ENCODE measurements at places on chromosomes 2 and 18.

DNA sequence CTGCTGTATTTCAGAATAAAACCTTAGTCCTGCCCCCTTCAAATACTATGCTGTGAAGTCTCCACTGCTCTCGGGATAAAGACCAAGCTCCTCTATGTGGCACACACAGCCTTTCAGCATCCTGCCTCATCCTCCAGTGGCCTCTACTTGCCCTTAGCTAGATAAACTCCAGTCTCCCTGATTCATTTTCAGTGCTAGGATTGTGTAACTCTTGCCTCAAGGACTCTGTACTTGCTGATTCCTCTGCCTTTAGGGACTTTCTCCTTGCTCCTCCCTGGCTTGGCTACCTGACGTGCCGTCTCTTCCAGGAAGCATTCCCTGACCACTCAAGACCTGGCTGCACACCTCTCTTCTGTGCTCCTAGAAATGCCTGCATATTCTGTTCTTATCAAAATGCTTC lies 416.7 kb downstream of the MTX2 start:
- no peak for DNase-seq

- no peak for DNase-seq
Measured at GRCh38 chr18:10909724-10910123, 239.6 kb downstream of the PIEZO2 start.

GRCh38 chr2:69007169-69007568 lies 5.8 kb upstream of the ANTXR1 start:
- DNase-seq, result no peak

DNA sequence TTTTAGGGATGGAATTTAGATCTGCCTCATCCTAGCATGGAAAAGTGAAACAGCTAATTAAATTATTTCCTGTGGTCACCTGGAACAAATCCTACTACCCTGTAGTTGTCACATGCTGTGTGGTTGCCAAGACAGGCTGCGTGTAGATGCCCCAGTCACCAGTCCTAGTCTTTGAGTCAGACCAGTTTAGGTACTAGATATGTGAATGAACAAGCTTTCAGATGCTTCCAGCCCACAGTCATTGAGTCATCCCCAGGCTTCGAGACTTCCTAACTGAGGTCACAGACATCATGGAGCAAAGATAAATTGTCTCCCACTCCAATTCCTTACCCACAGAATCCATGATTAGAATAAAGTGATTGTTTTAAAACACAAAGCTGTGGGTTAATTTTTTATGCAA lies 35.8 kb upstream of the GRB14 start:
- DNase-seq, result no peak

GRCh38 chr2:227280895-227281294 lies 44.2 kb upstream of the MFF start:
- DNase-seq, result no peak

DNA sequence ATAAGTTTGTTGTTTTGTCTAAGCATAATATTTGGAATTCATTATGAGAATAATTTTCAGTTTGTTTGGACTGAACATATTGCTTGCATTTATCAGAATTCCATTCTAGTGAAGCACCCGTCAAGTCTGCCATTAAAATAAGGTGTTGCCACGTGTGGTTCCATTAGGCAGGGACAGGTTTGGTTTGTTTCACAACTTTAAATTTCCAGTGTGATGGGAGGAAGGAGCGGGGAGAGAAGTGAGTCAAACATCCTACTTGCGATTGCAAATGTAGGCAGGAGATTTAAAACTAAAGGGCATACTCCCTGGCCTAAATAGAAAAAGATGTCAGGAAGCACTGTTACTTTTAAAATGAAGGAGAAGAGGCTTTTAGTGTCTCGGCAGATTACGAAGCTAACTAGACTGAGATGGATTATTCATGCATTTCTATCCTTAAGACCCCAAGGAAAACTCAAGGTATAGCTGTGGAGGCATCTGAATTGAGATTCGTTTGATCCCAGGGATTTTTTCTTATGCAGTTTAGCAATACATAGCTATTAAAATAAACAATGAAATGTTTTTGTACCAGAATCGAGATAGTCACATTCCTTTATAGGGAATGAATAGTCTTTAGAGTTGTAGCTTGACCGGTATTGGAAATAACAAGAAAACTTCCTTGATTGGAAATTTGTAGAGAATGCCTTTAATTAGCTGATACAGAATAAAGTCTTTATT lies 19.8 kb downstream of the GRHL1 start:
- no peak for DNase-seq

GRCh38 chr2:202115479-202115971 lies 42.5 kb downstream of the KIAA2012 start:
- no peak for DNase-seq

DNA sequence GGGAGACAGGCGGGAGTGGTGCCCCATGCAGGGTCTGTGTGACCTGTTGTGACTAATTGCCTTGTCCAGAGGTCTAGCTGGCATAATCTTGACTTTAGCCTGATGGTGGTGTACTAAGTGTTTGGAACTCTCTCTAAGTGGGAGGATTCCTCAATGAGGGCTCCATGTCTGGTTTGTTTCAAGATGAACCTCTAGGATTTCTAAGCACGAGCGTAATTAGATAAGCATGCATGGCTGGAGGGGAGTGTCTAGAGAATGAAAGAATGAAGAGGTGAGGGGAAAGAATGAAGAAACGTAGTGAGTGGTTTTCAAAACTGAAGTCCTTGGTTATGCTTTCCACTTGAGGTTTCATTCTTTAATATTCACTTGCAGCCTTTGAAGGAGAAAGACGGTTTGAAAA lies 833.2 kb upstream of the GYPC start:
- no peak for DNase-seq

GRCh38 chr2:99101697-99102096 lies 39.8 kb upstream of the C2orf15 start:
- no peak for DNase-seq

GRCh38 chr2:223970343-223971128 lies 13.3 kb downstream of the MRPL44 start:
- peak; percentile 33 for DNase-seq

- DNase-seq, result no peak
Measured at GRCh38 chr2:160491911-160492371, 1.7 kb downstream of the RBMS1 start.

GRCh38 chr18:31064130-31064529 lies 21.6 kb upstream of the DSC3 start:
- no peak for DNase-seq

DNA sequence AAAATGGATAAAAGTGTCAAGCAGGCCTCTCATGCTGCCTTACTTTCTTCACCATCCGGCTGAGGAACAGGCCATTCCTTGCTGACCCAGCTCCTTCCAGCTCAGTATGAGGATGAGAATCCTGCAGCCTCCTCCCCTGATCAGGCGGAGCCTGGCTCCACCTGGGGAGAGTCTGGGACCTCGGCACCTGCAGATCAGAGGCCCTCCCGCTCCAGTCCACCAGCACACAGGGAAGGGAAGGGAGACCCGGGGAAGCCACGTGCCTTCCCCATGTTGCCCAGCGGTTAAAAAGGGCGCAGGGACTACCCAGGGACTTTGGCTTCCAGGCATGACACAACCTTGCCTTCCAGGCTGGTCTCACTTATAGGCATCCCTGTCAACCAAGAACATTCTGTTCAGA lies 172.0 kb downstream of the NDUFA10 start:
- no peak for DNase-seq

DNA sequence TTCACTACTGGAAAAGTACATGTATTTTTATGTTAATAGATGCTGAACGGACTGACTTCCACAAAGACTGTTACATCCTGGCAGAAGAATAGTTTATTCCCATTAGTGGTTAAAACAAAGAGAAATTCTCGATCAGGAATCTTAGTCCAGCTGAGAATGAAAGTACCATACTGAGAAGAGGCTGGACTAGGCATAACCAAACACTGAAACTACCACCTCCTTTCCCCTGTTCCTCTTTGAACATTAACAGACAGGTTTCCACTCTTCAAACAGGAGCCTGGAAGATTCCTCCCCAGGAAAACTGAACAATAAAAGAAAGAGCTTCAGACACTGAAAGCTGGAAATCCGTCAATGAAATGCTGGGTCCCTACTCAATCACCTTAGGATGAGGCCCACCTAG lies 25.8 kb downstream of the LDAH start:
- DNase-seq, result no peak

GRCh38 chr18:26227051-26227670 lies 916 bp downstream of the TAF4B start:
- DNase-seq, result no peak

GRCh38 chr2:159252905-159253304 lies 33.6 kb downstream of the WDSUB1 start:
- no peak for DNase-seq

DNA sequence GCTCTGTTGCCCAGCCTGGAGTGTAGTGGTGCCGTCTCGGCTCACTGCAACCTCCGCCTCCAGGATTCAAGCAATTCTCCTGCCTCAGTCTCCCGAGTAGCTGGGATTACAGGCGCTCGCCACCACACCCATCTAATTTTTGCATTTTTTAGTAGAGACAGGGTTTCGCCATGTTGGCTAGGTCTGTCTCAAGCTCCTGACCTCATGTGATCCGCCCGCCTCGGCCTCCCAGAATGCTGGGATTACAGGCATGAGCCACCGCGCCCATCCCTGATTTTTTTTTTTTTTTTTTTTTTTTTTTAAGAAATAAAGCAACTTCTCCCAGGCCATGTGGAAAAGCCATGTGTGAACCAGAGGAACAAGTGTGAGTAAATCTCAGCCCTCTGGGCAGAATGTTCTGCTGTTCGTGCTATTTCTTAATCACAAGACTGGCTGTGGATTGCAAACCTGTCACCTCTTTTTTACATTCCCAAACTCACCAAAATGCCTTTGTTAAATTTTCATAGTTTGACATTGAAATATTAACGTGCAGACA lies 6.4 kb upstream of the SH3BP4 start:
- DNase-seq, result no peak

GRCh38 chr18:47120428-47120827 lies 29.9 kb downstream of the HDHD2 start:
- DNase-seq, result no peak

- DNase-seq, result no peak
Measured at GRCh38 chr2:58137221-58137620, 90.6 kb downstream of the VRK2 start.

DNA sequence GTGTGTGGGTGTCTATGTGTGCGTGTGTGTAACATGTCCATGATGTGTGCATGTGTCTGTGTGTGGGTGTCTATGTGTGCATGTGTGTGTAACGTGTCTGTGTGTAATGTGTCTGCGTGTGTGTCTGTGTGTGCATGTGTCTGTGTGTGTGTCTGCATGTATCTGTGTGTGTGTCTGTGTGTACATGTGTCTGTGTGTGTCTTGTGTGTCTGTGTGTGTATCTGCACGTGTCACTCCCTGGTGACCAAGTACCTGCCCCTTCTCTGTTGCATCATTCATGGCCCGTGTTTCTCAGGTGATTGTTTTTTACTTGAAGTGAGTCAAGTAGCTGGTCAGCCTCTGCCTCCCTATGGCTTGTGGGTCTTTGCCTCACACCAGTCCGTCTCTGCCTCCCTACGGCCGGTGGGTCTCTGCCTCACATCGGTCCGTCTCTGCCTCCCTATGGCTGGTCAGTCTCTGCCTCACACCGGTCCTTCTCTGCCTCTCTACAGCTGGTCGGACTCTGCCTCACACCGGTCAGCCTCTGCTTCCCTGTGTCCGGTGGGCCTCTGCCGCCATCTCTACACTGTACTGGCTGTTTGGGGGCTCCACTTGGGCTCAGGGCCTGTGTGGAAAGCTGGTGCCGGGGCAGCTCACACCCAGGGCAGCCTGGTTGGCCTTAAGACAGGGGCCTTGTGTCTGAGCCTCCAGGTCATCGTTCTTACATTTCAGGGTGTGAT lies 31.6 kb downstream of the KCNG2 start:
- DNase-seq, result no peak

DNA sequence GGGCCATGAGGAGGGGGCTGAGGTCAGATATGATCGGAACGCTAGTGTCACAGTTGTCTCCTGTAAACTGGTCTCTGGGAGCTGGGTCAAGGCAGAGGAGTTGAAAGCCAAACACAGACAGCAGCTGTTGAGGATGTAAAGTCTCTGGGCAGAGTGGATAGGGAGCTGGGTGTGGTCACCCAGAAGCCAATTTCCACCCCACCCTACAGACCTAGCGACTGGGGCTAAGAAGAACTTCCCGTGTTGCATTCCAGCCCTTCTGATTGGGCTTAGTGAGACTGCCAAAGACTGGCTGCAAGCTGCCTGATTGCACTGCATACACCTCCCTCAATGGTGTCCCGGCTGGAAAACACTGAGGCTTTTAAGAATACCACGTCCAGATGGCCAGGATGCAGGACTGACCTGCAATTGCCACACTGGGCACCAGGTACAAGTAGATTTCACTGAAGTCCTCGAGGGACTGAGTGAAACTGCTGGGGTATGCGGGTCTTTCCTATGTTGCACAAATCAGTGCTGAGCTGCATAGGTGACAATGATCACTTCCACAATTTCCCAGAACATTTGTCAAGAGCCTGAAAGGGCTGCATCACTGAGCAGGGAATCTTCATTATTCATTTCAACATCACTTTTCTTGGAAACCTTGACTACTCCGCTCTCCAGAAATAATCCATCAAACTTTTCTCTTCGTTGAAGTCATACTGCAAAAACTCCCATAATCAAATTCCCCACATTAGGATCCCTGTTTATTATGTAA lies 43.1 kb upstream of the EML4 start:
- no peak for DNase-seq

- no peak for DNase-seq
Measured at GRCh38 chr2:1931003-1931914, 186.9 kb upstream of the PXDN start.

Measured in activated T-cell treated with anti-CD3 and anti-CD28 coated beads for 1 hour (primary cell).